CD8-positive, alpha-beta memory T cell (primary cell): ENCODE measurements at places on chromosomes 5 and 9. TPM values are rescaled to one million over a fixed set of nuclear protein-coding genes. Genes with fewer than 3 reads are reported as not detected.

DIPK1B gene
- total RNA-seq, result not detected

SMIM32 gene
- total RNA-seq, result not detected

CDC20B gene
- not detected for total RNA-seq

- DNase-seq, result no peak
- no peaks in the 10 kb centered on the region for H3K4me1 ChIP-seq
- no peak overlapping the region for H3K4me3 ChIP-seq
- H3K27me3 ChIP-seq, result no peaks in the 10 kb centered on the region
Observed at GRCh38 chr5:79330071-79330470, 94.1 kb downstream of the JMY start.

DNA sequence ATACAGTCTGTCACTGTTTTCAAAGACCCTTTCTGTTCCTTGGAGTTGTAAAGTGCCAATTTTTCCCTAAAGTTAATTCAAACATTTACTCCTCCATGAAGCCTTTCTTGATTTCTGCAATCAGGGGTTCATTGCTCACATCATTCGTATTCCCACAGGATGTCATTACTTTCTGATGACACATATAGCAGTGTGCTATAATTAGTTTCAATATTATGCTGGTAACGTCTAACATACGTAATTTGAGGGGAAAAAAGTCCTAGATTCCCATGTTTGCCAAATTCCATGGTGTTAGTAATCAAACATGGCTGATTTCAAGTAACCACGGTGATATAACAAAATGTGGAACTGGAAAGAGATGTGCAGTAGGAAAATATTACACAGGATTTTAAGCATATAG, 468.2 kb upstream of the MEF2C start:
- H3K27me3 ChIP-seq, result no peaks in the 10 kb centered on the region
- no peaks in the 10 kb centered on the region for H3K36me3 ChIP-seq
- DNase-seq, result no peak
- H3K4me3 ChIP-seq, result no peak overlapping the region
- H3K4me1 ChIP-seq, result no peaks in the 10 kb centered on the region

DNA sequence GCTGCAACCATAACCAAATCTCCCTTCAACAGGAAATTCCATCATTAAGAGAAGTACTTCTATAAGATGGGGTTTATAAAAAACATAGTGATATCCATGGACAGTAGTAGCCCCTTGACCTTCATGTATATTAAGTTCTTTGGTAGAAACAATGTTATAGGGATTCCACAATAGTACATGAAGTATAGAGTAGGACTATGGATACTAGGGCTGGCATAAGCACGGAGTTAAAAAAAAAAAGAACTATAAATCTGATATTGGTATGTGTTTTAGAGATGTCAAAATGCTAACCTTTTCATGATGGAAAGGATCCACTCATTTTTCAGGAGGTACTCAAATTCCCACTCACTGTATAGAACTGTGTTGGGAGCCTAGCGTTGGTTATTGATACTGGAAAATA, 337.6 kb downstream of the FGF10 start:
- no peaks in the 10 kb centered on the region for H3K4me1 ChIP-seq
- no peak overlapping the region for H3K27ac ChIP-seq
- no peaks in the 10 kb centered on the region for H3K36me3 ChIP-seq
- no peaks in the 10 kb centered on the region for H3K27me3 ChIP-seq

- H3K27ac ChIP-seq, result no peak overlapping the region
- no peaks in the 10 kb centered on the region for H3K36me3 ChIP-seq
- DNase-seq, result no peak
Observed at GRCh38 chr5:167244583-167244982, 1046.9 kb upstream of the WWC1 start.

GRCh38 chr9:134323741-134324358, 2.4 kb upstream of the RXRA start:
- H3K4me1 ChIP-seq, result peaks cover 19% of the 10 kb centered on the region
- H3K27ac ChIP-seq, result no peak overlapping the region
- peak; percentile 44 for DNase-seq
- H3K4me3 ChIP-seq, result no peak overlapping the region

- no peak for DNase-seq
- H3K27ac ChIP-seq, result peak overlapping the region; percentile 38
- H3K4me3 ChIP-seq, result no peak overlapping the region
- H3K36me3 ChIP-seq, result no peaks in the 10 kb centered on the region
Observed at GRCh38 chr9:85716031-85716877, 25.5 kb downstream of the AGTPBP1 start.

- H3K27ac ChIP-seq, result no peak overlapping the region
- H3K4me1 ChIP-seq, result no peaks in the 10 kb centered on the region
- no peaks in the 10 kb centered on the region for H3K27me3 ChIP-seq
- H3K4me3 ChIP-seq, result no peak overlapping the region
Observed at GRCh38 chr5:76701298-76701697, 14.6 kb upstream of the F2R start.

DNA sequence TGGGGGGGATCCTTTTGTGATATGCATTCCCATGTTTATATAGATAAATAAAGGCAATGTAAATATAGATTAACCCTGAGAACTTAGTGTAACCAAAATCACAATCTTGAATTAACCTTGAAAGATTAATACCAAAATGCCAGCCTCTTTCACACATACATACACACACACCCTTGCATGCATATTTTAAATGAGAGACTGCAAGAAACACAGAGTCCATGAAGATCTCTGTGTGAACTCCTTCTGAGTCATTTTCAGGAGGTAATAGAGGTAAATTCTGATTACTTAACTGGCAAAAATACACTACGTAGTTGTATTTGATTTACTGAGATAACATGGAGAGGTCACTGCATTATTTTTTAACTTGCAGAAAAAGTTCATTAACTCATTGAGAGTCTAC, 118.0 kb downstream of the SLF1 start:
- no peak overlapping the region for H3K27ac ChIP-seq
- DNase-seq, result no peak
- no peak overlapping the region for H3K4me3 ChIP-seq

DNA sequence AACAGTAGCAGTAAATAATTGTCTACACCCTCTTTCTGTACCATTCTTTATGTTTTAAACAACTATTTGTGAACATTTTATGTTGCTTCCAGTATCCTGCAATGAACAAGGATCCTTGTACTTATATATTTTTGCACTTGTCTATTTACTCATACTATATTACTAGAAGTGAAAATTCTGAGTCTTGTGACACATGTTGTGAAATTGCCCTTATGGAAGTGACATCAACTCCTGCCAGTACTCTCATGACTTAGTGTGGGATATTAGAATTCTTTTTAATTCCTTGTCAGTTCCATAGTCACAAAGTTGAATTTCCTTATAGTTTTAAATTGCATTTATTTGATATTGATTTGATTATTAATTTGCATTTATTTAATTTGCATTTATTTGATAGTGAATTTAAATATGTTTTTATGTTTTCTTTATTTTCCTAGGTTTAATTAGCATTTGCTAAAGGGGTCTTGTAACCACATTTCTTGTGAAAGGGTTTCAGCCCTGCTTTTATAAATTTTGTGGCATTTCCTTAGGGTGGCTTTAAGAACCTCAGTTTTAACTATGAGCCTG, 27.7 kb downstream of the PARP8 start:
- H3K27me3 ChIP-seq, result no peaks in the 10 kb centered on the region
- H3K4me1 ChIP-seq, result peaks cover 61% of the 10 kb centered on the region
- no peak overlapping the region for H3K4me3 ChIP-seq
- H3K36me3 ChIP-seq, result peaks cover 14% of the 10 kb centered on the region
- H3K27ac ChIP-seq, result no peak overlapping the region
- no peak for DNase-seq

DNA sequence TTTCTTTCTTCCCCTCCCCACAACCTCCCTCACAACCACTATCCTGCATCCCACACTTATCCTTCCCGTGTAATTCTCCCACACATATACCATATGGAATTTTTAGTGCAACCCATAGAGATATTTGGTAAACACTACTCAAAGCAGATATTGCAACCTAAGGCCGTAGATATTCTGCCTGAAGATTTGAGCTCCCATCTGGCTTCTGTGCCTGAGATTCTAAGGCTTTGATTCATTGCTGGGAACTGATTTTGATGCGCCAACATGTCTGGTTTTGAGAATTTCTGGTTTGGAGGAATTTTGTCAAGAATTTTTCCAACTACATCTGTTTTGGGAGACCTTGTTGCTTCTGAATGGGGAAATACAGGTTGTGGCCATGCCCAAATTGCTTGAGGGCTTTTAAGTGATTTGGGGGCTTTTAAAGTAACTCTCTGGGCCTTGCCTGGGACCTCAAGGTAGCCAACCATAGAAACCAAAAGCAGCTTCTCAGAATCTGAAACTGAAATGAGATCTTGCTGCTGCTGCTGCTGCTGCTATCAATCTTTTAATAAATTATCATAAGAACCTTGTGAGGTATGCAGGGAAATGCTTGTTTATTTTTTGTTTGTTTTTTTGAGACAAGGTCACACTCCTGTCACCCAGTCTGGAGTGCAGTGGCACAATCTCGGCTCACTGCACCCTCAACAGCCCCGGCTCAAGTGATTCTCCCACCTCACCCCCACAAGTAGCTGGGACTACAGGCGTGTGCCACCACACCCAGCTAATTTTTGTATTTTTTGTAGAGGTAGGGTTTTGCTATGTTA, 36.2 kb downstream of the PLAC8L1 start:
- DNase-seq, result no peak
- no peaks in the 10 kb centered on the region for H3K27me3 ChIP-seq
- H3K4me3 ChIP-seq, result no peak overlapping the region
- H3K27ac ChIP-seq, result no peak overlapping the region

DNA sequence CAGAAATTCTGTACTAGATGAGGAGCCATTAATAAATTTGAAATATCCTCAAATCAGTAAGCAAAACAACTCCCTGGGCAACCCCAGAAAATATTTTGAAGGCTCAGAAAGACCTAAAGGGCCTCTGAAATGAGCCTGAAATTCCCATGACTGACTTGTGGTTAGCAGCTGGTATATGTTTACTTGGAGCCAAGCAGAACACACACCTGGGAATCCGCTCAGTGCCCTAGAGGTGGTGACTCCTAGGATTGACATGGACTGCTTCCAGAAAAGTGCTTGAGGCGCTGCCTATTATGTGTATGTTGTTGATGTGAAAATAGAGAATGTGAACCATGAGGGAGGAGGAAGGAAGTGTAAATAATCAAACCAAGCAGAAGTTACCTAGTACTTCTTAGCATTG, 14.7 kb downstream of the RFK start:
- H3K36me3 ChIP-seq, result no peaks in the 10 kb centered on the region
- H3K27ac ChIP-seq, result no peak overlapping the region
- H3K4me3 ChIP-seq, result no peak overlapping the region
- no peaks in the 10 kb centered on the region for H3K27me3 ChIP-seq
- DNase-seq, result no peak
